ENCODE measurements at places on chromosomes 1 and 21.

GRCh38 chr1:64851664-64852063 lies 106.8 kb downstream of the RAVER2 start:
- no peak for ATAC-seq

- peak; percentile 94 for ATAC-seq
Measured at GRCh38 chr1:152024223-152024622, 12.6 kb downstream of the S100A11 start.

DNA sequence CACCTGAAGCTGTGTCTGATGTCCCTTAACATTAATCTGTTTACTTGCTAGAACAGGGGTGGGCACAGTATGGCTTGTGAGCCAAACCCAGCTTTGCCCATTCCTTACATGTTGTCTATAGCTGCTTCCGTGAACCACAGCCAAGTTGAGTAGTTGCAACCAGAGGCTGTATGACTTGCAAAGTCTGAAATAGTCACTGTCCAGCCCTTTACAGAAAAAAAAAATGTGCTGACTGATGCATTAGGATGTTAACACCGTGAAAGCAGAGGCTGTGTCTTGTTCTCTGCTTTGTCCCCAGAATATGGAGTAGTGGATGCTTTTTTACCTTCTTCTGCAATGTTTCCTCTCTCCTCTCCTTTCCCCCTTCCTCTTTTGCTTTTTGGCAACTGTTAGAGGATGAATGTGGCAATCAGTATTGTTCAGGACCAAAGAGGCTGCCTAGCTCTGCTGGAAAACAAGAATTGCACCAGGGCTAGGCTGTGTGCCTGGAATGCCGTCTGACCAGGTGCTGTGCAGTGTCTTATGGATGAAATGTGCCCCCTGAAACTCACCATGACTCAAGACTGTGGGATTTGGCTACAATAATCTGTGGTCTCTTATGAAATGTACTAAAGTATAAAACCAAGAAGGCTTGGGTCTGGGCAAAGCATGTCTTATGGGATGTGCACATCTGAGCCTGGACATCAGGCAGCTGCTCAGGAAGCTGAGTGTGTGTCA lies 79.6 kb upstream of the GCLM start:
- peak; percentile 85 for ATAC-seq

DNA sequence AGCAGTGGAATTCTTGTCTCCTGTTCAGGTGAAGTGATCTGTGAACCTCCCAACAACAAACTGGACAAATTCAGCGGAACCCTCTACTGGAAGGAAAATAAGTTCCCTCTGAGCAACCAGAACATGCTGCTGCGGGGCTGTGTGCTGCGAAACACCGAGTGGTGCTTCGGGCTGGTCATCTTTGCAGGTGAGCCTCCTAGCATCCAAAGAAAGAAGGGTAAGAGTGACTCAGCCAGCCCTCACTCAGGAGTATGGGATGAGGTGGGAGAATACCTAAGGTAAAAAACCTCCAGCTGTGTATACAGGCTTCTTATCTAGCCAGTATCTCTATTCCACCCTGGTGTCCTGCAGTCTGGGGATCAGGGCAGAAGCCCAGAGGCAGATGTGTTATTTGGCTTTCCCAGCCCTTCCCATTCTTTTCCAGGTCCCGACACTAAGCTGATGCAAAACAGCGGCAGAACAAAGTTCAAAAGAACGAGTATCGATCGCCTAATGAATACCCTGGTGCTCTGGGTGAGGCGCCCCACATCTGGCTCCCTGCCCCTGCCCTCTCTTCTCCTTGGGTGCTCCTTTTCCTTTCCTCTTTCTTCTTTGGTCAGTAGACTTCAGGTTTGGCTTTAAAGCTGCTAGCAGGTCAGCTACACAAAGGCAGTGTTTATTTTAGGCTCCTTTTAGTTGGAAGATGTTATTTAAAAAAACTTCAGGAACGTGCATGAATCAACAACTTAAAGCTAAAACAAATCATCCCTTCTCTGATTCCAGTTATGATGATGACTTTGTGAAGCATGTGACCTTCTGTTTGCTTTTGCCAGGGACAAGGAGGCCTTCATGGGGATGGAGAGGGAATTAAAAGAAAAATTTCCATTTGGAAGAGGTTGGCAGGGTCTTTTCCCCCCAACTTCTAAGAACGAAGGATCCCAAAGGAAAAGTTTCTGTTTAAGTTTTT lies 9.0 kb downstream of the ATP8B2 start:
- no peak for ATAC-seq

- ATAC-seq = peak; percentile 55
Measured at GRCh38 chr1:205523891-205524793, 19.7 kb downstream of the CDK18 start.
